ENCODE measurements at places on chromosomes 6 and 20.

GRCh38 chr6:98946266-98946878 is 1.4 kb downstream of the FBXL4 start:
- no peak for DNase-seq

- DNase-seq: no peak
Observed at GRCh38 chr6:68328156-68328555, 306.9 kb upstream of the ADGRB3 start.

DNA sequence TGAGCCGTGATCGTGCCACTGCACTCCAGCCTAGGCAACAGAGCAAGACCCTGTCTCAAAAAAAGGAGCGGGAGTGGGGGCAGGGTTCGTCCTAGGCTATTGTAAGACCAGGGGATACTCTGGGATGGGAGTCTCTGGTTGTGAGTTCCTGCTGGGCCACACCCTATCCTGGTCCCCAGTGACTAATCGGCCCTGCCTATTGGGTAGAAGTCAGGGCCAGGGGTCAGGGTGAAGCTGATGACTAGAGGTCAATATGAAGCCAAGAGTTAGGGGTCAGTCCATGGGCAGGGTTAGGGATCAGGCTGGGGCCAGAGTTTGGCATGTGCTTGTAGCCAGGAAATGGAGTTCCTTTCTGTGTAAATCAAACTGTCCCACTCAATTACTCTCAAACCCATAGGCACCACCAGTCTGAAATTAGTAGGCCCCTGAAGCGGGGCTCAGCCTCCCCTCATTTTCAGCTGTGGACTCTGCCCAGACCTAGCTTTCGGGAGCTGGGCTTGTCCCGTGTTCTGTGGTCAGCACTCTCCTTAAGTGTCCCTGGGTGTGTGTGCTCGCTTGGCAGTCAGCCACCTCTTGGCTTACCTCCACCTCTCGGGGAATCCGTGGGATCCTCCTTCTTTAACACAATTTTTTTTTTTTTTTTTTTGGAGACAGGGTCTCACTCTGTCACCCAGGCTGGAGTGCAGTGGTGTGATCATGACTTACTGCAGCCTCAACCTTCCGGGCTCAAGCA is 1.8 kb downstream of the HSPA12B start:
- DNase-seq: no peak

DNA sequence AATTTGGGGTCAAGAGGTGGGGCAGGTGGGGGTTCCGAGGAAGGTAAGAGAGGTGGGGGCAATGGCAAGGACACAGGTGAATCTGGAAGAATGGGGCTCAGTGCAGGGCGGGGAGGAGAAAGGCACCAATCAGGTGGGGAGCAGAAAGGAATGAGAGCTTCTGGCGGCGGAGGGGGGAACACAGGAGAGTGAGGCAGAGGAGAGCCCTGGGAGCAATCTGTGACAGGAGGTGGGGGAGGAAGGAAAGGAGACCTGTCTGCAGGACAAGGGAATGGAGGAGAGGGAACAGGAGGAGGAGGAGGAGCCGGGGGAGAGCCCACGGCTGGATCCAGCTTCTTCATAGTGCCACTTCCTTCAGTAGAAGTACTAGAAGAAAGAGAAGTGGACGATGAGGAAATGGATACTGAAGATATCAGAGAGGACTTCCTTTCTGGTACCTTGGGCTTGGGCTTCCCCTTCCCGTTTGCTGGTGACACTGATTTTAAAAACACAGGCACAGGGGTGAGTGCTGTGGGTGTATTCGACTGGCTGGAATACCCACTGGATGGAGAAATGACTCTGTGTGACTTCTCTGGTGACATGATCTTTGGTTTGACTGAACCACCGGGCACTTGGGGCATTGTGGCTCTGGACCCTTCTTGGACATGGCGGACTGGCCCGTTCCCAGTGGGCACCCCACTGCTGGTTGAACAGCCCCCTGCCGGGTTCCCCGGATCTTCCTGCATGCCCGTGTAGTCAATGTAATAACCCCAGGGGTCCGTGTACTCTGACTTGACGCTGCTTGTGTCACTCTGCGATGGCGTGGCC is 27.4 kb downstream of the HEBP2 start:
- peak; percentile 15 for DNase-seq

- DNase-seq: no peak
Observed at GRCh38 chr6:2157441-2158127, 87.8 kb downstream of the GMDS start.

DNA sequence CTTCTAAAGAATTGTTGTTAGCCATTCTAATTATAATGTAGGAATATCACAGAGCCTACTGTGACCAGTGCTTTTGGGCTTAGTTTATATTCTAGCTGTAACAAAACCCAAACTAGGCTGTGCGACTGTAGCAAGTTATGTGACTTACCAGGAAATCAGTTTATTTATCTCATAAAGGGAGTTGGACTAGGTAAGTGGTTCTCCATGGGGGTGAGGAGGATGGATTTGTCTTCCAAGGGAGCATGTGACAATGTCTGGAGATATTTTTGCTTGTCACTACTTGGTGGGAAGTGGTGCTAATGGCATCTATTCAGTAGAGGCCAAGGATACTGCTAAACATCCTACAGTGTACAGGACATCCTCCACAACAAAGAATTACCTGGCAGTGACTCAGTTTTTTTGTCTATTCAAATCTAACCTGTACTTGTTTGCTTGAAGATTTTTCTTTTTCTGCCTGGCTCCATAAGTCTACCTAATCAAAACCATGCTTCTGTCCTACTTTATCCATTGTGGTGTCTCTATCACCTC is 32.5 kb downstream of the ZFAND3 start:
- DNase-seq: no peak

- no peak for DNase-seq
Observed at GRCh38 chr6:46972531-46972930, 50.8 kb upstream of the ADGRF5 start.

GRCh38 chr6:129183681-129184301 is 300.9 kb downstream of the LAMA2 start:
- DNase-seq: no peak

DNA sequence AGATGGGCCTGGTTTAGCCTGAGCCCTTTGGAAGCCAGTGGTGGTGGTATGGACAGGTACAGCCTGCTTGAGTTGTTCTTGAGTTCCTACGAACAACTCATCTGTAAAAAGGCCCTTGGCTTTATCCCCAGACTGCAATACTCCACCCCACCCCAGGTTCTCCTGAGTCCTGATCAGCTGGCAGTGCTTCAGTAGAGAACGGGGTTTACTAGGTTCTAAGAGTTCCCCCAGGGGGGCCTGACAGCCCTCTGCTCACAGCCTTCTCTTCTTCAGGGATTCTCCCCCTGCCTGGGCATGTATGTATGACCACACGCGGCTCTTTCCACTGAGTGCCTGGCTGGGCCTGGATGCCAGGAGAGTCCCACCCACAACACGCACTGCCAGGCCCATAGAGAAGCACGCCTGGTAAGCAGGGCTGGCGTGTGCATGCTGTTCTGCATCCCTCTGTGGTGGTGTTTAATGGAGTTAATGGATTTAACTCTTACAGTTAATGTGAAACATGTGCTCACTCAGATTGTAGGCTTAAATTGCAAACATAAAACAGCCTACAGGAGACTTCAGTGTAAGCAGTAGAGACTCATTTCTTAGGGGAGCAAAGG is 44.3 kb upstream of the SLC4A11 start:
- DNase-seq: no peak

GRCh38 chr20:64062276-64062595 is 762 bp upstream of the TCEA2 start:
- no peak for DNase-seq

- DNase-seq: no peak
Observed at GRCh38 chr6:72642435-72642834, 20.6 kb downstream of the KCNQ5 start.

- DNase-seq: no peak
Observed at GRCh38 chr6:20946022-20946421, 411.8 kb downstream of the CDKAL1 start.

- DNase-seq: no peak
Observed at GRCh38 chr6:14258117-14258516, 140.5 kb downstream of the CD83 start.

- DNase-seq: no peak
Observed at GRCh38 chr6:159777240-159777904, 12.0 kb downstream of the TCP1 start.

DNA sequence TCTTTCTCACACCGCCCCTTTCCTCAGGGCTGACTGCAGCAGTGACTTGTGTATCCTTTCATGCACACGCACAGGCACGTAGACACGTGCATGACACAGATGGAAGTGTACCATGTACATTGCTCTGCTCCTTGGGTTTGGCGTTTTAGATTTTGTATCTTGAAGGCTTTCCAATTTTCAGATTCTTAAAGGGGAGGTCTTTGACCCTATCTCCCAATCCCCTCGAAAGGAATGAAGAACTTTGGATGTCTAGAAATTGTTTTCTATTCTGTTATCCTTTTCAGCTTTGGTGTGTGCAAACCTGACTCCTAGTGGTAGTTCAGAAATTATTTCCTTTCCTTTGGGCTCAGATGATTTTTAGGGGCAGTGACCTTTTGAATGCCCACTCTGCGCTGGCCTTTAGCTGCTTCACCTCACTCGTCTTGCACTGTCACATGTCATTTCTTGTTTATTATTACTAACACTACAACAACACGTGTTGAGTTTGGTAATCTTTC is 63.0 kb downstream of the HIVEP1 start:
- no peak for DNase-seq

- DNase-seq: no peak
Observed at GRCh38 chr20:24379484-24379927, 89.9 kb upstream of the SYNDIG1 start.

GRCh38 chr6:13892017-13892645 is 32.6 kb upstream of the RNF182 start:
- no peak for DNase-seq

DNA sequence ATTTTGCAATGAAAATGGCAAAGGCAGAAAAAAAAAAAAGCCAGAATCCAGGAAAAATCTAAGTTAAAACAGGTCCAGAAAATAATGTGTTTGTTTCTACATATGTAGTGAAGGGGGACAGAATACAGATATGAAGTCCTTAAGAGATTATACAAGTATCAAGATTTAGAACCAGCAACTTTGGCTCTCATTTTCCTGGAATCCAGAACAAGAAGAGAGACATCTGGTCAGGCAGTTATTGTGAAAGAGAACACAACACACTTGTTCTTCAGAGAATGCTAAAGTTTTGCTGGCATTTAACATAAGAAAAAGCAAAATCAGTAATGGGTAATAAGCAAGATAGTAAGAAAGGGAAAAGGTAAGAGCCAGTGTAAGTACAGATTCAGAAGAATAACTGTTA is 21.1 kb downstream of the BAG2 start:
- no peak for DNase-seq

GRCh38 chr6:169881398-169881797 is 130.0 kb downstream of the ERMARD start:
- no peak for DNase-seq

DNA sequence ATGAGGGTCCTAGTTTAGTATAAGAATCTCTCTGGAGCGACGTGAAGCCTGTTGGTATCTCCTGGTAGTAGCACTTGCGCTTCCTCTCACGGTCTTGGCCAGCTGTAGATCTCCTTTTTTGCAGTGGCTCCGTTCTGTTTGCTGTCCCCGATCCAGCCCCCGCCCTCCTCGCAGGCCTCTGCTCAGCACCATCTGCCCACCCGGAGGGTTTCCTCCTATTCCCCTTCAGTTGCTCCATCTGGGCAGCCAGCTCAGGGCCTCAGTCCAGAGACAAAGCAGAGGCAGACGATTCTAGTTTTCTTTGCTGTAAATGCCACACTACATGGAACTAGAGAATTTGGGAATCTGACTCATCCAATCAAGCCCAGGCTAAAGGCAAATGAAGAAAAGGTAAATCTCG is 126.6 kb downstream of the TIAM2 start:
- DNase-seq: no peak

DNA sequence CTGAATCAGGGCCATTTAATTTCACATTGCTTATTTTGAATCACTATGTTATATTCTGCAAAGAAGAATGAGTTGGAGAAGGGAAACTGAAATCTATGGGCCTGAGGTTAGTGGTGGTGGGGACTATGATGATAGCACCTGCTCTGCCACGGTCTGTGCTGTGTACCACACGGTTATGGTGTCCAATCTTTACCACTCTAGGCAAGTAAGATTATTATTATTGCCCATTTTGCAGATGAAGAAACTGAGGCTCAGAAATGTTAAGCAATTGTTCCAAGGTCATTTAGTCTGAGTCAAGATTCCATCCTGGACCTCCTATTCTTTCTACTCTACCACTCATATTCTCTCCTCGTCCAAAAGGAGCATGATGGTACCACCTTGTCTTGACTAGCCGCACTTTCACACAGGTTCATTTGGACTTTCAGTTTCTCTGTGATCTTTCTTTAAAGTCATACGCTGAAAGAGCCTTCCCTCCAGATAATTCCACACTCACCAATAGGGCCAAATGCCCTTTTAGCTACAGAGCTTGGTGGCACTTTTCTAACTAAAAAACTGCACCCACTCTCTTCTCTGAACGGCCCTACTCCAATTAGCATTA is 56.2 kb downstream of the GFOD1 start:
- DNase-seq: no peak

- no peak for DNase-seq
Observed at GRCh38 chr6:7787137-7787608, 61.3 kb downstream of the BMP6 start.

GRCh38 chr20:10005885-10006284 is 28.9 kb upstream of the ANKEF1 start:
- DNase-seq: no peak

DNA sequence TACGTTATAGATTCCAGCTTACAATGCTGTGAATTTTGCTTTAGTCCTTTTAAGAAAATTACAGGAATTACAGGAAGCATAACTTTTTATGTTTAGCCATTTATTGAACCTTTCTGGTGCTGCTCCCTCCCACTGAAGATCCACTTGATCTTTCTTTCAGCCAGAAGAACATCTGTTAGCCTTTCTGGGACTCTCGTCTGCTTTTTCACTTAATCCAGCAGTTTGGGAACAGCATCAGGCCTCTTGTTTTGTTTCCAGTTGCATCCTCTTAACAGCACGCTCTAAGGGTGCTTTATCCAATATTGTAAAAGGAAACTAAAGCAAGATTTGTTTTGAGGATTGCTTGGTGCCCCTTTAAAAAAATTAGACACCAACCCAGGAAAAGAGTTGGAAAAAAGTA is 10.3 kb upstream of the CYP24A1 start:
- DNase-seq: no peak

GRCh38 chr6:157806856-157807215 is 16.2 kb upstream of the SNX9 start:
- DNase-seq: no peak

- peak; percentile 24 for DNase-seq
Observed at GRCh38 chr20:4519534-4519933, 202.2 kb upstream of the PRND start.
